Mucosa of descending colon (tissue), 3 donors: ENCODE measurements at places on chromosomes 13 and 19. TPM values are rescaled to one million over a fixed set of nuclear protein-coding genes. Genes with fewer than 3 reads are reported as not detected.
A peak's percentile ranks its signal among the peaks of the same experiment; 100 is the strongest.

DNA sequence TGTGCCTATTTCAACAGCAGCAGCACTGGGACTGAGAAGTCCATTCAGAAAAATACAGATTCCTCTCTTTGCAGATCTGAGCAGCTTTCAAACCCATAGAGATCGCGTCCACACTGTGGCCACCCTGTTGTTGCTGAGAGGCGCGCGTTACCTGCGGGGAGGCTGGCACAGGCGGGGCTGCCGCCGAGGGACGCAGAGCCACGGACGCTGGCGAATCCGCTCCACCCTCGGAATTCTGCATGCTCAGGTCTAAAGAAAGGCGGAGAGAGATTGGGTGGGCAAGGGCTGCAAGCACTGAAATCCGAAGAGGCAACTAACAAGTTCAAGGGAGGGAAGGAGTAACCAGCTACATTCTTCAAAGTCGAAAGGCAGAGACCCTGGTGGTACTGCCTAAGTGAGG lies 63.0 kb downstream of the RFX2 start:
- DNase-seq = no peak

DNA sequence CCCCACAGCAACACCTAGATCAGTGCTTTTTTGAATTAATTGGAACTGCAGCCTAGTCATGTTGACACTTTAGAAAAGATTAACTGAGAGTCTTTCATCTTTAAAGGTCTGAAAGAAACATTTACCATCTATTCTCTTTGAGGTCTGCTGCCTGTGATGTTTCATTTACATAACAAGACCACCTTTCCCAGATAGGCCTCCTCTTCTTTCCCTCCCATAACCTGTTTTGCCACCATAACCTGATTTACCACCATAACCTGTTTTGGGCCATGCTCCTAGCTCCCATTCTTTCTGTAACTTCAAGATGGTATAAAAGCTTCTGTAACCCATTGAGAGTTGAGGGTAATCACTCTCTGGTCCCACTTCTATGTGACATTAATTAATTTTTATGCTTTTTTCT lies 320.8 kb downstream of the PCDH20 start:
- DNase-seq = no peak

- no peak for DNase-seq
These were observed 1.1 kb downstream of the ZNF600 start for GRCh38 chr19:52785506-52785905.

- no peak for DNase-seq
These were observed 2.3 kb upstream of the LTBP4 start for GRCh38 chr19:40598918-40599307.

GRCh38 chr19:24142771-24143170 lies 55.8 kb downstream of the ZNF254 start:
- DNase-seq = no peak

- no peak for DNase-seq
These were observed 5.1 kb downstream of the CIC start for GRCh38 chr19:42274065-42274682.

- DNase-seq = no peak
These were observed 100.7 kb upstream of the FNDC3A start for GRCh38 chr13:48875047-48875446.

DNA sequence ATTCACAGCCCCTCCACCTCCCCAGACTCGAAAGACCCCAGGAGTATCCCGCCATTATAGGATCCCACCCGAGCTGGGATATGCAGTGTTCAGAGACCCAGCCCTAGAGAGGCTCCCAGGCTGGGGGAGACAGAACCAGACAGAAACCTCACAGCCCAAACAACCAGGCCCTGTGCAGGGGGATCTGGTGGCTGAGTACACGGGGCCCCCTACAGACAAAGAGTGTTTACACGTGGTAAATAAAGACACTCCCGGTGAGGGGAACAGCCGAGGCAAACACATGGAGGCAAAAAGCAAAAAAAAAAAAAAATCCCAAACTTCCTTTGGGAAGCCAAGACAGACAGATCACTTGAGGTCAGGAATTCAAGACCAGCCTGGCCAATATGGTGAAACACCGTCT lies 25.1 kb downstream of the TINCR start:
- DNase-seq = no peak

GRCh38 chr13:113359571-113359970 lies 4.4 kb downstream of the GRTP1 start:
- no peak for DNase-seq

DNA sequence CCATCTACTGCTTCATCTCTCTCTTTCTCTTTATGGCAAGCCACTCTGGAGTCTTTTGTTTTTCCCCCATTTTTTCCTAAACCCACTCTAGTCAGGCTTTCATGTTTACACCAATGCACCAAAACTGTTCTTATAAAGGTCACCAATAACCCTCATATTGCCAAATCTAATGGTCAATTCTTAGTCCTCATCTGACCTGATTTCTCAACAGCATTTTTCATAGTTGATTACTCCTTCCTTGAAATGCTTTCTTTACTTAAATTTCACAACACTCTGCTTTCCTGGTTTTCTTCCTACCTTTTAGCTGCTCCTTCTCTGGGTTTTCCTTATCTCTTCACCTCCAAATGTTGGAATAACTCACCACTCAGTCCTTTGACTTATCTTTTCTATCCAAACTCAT lies 47.9 kb downstream of the MICU2 start:
- DNase-seq = no peak

DNA sequence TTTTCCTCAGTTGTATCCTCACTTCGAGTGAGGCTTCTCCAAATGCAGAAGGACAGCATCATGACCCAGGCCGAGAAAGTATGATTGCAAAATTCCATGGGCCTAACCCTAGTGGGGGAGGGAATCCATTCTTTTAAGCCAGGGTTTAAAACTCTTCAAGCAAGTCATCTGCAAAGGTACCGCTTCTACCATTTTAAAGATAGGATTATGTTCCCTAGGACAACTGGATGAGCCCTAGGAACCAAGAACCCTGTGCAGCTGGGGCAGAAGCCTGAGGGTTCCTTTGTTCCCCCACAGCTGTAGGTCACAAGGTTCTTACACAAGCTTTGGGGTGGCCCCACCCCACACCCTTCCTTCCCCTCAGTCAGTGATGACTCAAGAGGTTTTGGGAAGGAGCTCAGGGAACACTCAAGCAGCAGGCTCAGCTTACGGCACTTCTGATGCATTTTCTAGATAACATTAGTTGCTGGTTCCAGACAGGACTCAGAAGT lies 13.5 kb downstream of the ARL11 start:
- DNase-seq = peak; percentile 61

GRCh38 chr19:43682824-43683661 lies 13.1 kb upstream of the PLAUR start:
- no peak for DNase-seq

DNA sequence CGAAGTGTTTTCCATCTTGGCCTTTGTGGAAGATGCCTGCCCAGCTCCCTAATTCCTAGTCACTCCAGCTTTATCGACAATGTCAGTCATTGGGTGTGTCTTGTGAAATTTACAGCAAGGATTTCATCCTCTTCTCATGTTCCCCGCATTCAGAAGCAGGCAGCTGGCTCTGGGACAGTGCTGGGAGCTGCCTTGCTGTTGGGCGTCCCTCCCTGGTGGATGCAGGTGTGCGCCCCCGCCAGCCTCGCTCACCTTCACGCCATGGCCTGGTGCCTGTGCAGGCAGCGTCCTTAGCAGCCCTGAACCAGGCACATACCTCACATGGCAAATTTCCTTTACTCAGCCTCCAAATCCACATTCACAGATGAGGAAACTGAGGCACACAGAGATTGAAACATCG lies 39.7 kb upstream of the TFDP1 start:
- no peak for DNase-seq

GRCh38 chr13:77333594-77333993 lies 6.7 kb upstream of the MYCBP2 start:
- DNase-seq = no peak

GRCh38 chr13:19910336-19911072 lies 47.1 kb upstream of the ZMYM5 start:
- DNase-seq = no peak

GRCh38 chr19:30107251-30107650 lies 165.2 kb downstream of the URI1 start:
- no peak for DNase-seq

DNA sequence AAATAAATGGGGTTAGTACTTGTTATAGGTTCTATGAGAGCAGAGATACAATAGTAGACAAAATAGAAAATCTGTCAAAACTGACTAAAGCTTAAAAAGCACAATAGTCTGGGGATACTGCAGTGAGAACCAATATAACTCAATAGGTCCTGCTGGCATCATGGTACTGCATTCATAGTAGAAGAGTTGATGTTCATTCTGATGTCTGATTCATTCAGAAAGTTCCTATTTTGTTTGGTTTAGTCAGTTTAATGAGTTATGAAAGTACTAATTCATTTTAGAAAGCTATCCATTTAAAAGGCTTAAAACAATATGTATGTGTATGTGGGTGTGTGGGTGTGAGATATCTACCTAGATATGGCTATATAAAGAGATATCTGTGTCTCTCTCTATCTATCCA lies 152.8 kb downstream of the LHFPL6 start:
- DNase-seq = no peak

DNA sequence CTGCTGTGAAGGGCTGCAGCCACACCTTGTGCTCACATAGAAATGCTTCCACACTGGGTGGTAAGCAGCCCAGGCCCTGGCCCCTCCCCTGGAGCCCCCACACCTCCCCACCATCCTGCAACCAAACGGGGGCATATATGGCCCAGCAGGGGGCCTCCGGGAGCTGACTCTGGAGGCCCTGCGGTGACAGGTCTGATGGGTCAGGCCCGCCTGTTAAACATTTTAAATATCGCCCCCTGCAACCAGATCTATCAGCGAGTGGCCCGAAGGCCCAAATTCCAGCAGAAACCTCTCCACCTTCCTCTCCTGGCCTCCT lies 48.0 kb upstream of the KATNAL1 start:
- DNase-seq = no peak

- no peak for DNase-seq
These were observed 804.7 kb upstream of the SLITRK1 start for GRCh38 chr13:84686973-84687372.

DNA sequence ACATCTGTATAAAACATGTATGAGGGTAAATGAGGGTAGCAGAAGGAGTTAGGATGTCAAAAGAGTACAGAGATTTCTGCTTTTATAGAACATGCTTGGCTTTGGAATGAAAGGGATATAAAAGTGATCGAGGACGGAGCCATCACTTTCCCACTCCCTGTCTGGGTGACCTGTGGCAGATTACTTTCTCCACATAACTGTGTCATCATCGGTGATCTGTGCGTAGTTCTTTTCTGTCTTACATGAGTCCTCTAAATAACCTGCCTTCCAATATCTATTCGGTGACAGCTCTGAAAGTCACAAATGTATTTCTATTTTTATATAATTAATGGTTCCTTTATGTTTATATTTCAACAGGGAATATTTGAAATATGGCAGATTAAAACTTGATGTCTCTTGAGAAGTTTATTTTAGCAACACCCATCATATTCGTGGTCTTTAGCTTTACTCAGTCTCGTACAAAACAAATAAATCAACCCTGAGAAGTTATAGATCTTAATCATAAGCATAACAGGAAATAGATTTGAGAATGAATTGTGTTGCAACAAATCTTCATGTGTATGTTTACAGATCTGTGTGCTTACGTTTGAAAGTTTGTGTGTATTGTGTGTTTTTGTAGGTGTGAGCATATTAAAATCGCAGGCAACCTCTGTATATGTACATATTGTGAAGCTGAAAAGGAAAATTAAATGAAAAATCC lies 1094.3 kb downstream of the EFNB2 start:
- no peak for DNase-seq

DNA sequence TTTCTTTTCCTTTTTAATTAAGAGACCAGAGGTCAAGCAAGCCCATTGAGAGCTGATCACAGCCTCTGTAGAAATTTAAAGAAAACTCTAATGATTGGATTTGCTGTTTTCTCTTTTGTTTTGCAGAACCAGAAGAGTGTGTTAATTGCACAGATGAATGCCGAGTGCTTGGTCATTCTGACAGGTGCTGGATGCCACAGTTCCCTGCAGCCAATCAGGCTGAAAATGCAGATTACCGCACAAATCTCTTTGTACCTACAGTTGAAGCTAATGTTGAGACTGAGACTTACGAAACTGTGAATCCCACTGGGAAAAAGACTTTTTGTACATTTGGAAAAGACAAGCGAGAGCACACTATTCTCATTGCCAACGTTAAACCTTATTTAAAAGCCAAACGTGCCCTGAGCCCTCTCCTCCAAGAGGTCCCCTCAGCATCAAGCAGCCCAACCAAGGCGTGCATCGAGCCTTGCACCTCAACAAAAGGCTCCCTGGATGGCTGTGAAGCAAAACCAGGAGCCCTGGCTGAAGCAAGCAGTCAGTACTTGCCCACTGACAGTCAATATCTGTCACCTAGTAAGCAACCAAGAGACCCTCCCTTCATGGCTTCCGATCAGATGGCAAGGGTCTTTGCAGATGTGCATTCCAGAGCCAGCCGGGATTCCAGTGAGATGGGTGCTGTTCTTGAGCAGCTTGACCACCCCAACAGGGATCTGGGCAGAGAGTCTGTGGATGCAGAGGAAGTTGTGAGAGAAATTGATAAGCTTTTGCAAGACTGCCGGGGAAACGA lies 93.1 kb downstream of the PCDH17 start:
- no peak for DNase-seq

DNA sequence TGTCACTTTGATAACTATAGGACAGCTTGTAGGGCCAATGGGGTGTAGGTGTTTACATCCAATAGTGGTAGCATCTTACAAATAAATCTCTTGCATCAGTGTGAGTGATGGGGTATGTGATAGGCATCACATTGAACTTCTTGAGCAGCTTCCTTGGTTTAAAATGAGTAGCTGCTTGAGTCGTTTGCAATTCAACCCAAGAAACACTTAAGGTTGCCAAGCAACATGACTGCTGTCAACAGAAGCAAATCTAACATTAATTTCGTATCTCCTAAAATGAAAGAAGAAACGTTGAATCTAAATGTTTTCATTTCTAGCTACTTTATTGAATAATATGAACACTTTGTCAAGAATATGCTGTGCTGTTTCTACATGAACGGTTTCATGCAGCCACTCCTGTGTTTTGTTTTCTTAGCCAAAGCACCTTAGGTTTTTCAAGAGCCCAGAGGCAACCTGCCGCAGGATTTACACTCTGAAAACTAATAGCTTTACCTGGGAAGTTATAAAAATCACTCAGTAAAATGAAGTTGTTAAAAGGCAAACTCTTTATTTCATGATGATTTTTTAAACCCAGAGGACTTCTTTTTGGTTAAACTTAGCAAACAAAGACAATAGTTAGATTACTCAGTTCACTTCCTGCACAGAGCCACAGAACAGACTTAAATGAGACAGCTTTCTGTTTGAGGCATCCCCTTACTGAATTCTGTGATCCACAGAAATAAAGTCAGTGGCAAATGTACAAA lies 305.2 kb downstream of the MTUS2 start:
- no peak for DNase-seq

- DNase-seq = no peak
These were observed 222.3 kb downstream of the GPC5 start for GRCh38 chr13:91620670-91621141.

The NLRP4 gene
- not detected for total RNA-seq

The ZNF345 gene
- total RNA-seq = 3.4 TPM

The LENG9 gene
- 20.9 TPM for total RNA-seq

The SAFB2 gene
- total RNA-seq = 122 TPM

The ZNF614 gene
- 3.8 TPM for total RNA-seq

The C19orf38 gene
- total RNA-seq = 0.64 TPM

The F7 gene
- total RNA-seq = not detected
